Glutamatergic neuron (in vitro differentiated cells): ENCODE measurements at places on chromosomes 2 and 18. TPM values are rescaled to one million over a fixed set of nuclear protein-coding genes. Genes with fewer than 3 reads are reported as not detected.

The IL37 gene
- not detected for total RNA-seq

The BCL11A gene
- 29.1 TPM for total RNA-seq

The CERKL gene
- 5.7 TPM for total RNA-seq

The SLC4A1AP gene
- 24.7 TPM for total RNA-seq

The SMARCAL1 gene
- total RNA-seq, result 36.6 TPM

The SSB gene
- 79.0 TPM for total RNA-seq

The LIPT1 gene
- 4.3 TPM for total RNA-seq

The OXER1 gene
- not detected for total RNA-seq

The AQP12B gene
- total RNA-seq, result not detected

The ABCB11 gene
- total RNA-seq, result not detected

The TMEFF2 gene
- total RNA-seq, result 23.9 TPM

The COL4A3 gene
- not detected for total RNA-seq

The SPC25 gene
- total RNA-seq, result 7.1 TPM

The TRIB2 gene
- 131 TPM for total RNA-seq

The MC2R gene
- total RNA-seq, result not detected

The ADRA2B gene
- 0.91 TPM for total RNA-seq

The ANKRD53 gene
- 11.7 TPM for total RNA-seq

The ZNF521 gene
- 58.7 TPM for total RNA-seq

The ZAP70 gene
- total RNA-seq, result 1.3 TPM

The TTN gene
- total RNA-seq, result 0.34 TPM
